ENCODE measurements at places on chromosomes 1 and 21.

DNA sequence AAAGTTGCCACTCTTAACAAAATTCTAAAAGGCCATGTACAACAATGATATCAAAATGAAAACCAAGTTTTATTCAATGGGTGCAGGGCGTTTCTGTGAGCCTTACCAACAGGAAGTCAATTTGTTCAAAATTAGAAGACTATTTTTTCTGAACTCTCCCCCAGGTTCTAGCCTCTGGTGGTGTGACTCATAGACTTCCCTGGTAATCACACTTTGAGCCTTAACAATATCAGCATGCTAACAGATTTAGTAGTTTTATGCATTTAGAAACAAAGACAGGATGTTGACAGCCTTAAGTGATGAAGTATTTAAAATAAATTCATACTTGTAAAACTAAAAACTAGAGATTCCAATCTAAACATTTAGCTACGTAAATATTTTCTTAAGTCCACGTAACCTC, 88.4 kb downstream of the LRRC8C start:
- peak; percentile 7 for DNase-seq

DNA sequence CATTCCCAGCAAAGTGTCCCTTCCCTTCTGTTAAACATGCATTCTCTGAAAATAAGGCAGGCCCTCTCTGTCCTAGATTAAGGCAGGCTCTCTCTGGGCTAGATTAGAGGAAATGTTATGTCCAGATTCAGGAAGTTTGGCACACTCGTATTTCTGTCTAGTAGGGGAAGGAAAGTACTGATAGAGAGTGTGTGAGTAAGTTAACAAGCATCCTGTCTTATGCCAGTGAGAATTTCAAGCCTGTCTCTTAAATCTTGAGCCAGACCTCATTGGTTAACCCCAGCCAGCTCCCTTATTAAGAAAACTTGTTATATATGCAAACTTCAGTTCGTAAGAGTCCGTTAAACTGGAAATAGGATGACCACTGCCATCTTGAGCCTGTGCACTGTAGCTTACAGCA, 31.6 kb downstream of the IGSF5 start:
- no peak for DNase-seq

GRCh38 chr1:219130366-219130935, 43.2 kb upstream of the LYPLAL1 start:
- DNase-seq: no peak

- DNase-seq: no peak
Observed at GRCh38 chr1:37721565-37721964, 29.2 kb downstream of the CDCA8 start.

- no peak for DNase-seq
Observed at GRCh38 chr1:48021792-48022191, 24.6 kb upstream of the TRABD2B start.

DNA sequence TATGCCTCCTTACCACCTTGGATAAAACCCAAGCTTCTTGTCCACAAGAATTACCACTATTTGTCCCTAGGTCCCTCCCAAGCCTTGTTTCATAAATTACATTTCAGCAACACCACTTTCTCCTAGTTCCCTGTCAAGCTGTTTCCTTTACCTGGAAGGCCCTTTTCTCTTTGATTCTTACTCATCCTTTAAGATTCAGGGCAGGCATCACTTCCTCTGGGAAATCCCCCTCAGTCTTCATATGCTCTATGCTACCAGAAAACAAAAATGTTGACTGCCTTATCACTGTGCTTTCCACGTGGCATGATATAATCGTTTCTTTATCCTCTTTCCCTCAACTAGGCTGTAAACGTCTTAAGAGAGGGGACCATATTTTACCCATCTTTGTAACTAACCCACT, 102.7 kb downstream of the LYST start:
- DNase-seq: no peak

DNA sequence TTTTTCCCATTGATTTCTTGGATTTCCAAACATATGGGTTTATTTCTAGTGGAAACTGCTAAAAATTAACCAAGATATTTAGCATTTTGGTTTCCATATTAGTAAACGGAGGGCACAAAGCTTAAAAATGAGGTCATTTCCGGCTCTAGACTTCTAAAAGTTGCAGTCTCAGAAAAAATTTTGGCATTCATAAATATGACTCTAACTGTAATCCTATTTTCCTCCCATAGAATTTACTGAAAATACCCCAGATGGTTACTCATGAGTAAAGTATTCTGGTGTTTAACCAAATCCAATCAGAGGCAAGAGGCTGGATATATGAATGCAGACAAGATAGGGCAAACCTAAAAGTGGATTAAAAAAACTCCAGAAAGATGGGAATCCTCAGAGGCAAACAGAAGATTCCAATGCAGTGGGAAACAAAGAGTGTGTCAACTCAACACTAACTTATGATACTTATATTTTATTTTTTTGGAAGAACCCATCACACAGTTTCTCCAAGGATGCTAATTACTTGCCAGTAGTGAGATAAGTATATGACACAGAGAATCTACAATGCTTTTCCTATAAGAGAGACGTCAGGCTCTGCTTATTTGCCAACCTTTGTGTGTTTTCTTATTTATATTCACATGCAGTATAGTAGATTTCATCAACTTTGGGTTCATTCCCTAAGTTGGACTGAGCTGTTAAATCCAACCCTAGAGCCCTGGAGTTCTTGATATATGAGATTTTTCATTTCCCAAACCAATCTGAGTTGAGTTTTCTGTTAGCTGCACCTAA, 90.1 kb upstream of the BCL10 start:
- no peak for DNase-seq

DNA sequence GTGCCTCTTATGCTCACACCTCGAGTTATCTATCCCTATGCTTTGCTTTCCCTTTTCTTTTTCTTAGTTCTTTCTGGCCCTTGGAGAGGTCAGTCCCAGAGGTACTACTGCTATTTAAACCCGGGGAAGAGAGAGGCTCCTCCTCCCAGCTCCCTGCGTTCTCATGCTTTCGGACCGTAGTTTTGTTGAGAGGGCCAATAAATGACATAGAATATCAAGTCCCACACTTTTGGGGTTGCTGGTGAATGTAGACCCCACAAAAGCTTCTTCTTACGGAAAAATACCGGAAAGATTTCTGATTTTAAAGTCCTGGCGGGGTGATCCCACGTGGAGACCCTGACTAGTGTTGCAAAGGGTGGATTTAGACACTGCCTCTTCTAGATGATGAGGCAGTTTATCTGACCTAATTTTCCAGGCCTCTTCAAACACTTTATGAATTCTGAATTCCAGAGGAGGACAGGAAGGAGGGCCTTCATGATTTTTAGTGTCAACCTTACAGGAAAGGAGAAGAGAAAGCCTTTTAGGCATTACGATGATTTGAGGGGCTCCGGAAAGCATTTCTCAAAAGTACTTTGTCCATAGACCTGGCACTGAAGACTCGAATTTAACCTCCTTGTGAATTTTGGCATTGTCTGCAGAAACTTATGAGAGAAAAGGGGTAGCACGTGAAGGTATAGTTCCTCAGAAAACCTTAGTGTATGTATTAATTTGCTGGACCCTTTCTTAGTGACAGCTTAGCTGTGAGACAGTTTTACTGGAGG, 694 bp downstream of the TMEM167B start:
- DNase-seq: peak; percentile 23

GRCh38 chr1:94067196-94067595, 53.8 kb downstream of the ABCA4 start:
- DNase-seq: no peak

DNA sequence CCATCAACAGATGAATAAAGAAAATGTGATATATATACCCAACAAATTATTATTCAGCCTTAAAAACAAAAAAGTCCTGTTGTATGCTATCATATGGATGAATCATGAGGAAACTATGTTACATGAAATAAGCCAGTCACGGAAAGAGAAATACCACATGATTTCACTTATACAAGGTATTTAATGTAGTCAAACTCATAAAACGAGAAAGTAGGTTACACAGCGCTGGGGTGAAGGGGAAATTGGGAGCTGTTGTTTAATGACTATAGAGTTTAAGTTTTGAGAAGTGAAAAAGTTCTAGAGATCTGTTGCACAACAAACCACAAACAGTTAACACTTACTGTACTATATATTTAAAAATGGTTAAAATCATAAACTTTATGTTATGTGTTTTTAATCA, 58.5 kb downstream of the SLC25A24 start:
- DNase-seq: no peak

- no peak for DNase-seq
Observed at GRCh38 chr1:100622966-100623762, 85.2 kb downstream of the GPR88 start.

DNA sequence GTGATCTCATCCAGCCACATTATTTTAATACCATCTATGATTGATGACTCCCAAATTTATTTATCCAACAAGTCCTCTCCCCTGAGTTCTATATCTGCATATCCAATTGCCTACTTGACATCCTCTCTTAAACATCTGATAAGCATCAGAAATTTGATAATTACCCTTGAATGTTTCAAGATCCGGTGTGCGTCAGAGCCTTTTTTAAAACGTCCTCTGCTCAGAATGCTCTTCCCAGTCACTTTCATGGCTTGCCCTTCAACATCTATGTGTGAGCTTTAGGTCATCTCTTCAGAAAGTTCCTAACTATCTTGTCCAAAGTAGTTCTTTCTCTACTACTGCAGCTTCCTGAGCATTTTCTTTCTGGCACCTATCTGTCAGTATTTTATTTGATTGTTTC, 364.3 kb downstream of the PLPP3 start:
- DNase-seq: no peak

- no peak for DNase-seq
Observed at GRCh38 chr1:160171980-160172379, 18.4 kb upstream of the CASQ1 start.

DNA sequence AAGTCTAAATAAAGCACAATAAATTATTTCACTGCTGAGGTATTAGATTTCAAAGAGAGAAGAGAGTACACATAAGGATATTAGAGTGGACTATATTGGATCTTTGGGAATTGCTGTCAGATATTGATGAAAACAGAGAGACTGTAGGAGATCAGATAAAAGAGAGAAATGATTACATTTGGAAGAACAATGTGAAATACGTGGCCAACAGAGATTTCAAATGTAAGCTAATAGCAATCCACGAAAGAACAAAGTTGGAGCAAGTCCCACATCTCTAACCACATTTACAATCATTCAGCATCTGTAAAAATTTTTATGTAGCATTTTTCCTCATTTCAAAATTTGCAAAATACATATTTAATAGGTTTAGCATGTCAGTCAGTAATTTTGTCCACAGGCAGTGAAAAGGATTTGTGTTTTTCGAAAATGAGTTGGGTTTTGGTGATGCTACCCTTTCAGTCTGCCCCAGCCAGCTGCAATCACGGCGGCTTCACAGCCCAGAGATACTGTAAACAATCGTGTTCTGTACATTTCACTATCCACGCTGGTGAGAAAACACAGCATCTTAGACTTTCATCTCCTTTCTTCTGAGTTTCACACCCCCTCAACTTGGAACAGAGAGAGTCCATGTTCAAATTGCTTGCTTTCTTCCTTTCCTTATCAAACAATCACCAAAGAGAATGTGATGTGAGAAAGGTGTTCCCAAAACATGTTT, 209.1 kb upstream of the LYPLAL1 start:
- no peak for DNase-seq

- no peak for DNase-seq
Observed at GRCh38 chr1:218813237-218813636, 360.4 kb upstream of the LYPLAL1 start.

GRCh38 chr1:23167353-23168078, 1.1 kb downstream of the LUZP1 start:
- DNase-seq: peak; percentile 44

DNA sequence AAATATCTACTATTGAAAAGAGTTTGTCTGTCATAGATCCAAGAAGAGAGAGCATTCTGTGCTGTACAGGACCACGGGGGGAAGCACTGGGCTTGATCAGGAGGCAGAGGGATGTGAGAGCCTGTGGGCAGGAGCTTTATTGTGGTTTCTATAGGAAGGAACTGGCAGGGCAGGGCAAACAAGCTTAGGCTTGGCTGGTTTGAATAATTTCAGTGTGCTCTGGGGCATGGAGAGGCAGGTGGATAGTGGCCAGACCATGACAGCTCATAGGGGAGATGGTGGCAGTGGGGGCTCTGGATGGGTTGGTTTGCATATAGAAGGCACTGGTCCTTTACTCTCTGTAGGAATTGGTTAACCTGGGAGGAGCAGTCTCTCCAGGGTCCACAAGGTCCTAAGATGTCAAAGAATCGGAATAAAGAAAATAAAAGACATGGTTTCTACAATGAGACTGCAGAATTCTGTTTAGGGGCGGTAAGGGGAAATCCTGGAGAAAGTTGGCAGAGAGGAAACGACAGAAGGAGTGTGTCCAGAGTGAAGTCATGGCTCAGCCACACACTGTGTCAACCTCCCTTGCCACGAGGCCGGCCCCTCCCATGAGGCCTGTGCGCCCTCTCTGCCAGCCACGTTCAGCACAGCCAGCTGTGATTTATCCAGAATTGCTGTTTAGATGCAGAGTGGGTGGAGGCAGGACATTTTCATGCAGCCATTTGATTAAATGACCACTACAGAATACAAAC, 81.7 kb upstream of the PGBD5 start:
- DNase-seq: peak; percentile 13

DNA sequence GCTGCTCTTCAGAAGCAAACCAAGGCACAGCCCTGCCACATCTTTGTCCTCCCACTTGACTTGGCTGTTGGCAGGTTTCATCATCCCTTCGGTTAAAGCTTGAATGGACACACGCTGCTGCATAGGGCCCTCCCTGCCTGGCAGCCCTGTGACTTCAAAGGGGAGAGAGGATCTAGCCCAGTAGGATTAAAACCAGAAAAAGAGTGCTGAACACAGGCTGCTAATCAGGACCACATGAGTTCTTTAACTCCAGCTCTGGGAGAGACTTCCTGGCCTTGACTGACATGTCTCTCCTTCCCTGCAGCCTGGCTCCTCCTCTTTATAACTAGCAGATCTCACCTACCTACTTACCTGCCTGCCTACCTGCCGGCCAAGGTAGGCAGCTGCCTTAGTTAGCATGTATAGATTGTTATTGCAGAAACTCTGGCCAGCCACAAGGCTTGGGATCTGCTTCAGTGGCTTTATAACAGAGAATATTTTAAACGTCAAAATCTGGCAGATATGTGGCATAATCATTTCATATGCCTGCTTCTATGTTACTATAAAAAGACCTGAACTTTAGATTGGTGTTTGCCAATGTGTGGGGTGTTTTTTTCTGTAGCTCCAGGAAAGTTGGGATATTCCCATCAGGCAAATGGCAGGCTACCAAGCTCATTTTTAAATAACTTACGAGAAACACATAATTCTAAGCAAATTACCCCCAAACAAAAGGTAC, 49.4 kb downstream of the ERG start:
- no peak for DNase-seq

GRCh38 chr1:162007466-162007865, 16.2 kb downstream of the OLFML2B start:
- DNase-seq: no peak

DNA sequence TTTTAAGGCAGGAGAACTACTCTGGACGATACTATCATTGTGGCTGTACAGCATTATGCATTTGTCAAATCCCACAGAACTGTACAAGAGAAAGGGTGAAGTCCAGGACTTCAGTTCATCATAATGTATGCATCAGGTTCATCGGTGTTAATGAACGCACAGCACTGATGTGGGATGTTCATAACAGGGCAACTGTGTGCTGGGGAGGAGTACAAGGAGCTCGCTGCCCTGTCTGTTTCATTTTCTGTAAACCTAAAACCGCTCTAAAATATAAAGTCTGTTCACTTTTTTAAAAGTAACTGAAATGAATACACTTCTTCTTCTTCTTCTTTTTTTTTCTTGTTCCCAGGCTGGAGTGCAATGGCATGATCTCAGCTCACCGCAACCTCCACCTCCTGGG, 25.0 kb downstream of the TMPRSS2 start:
- no peak for DNase-seq
